ENCODE measurements at places on chromosomes 7 and 10. TPM values are rescaled to one million over a fixed set of nuclear protein-coding genes. Genes with fewer than 3 reads are reported as not detected.

CLRN3 gene
- not detected for total RNA-seq

SLC13A1 gene
- total RNA-seq: not detected

COL17A1 gene
- total RNA-seq: 2.1 TPM

PITRM1 gene
- 84.1 TPM for total RNA-seq

SUGCT gene
- 1.8 TPM for total RNA-seq

RAMP3 gene
- total RNA-seq: not detected

RASA4B gene
- 2.1 TPM for total RNA-seq

WNT8B gene
- total RNA-seq: not detected

NPC1L1 gene
- total RNA-seq: 0.06 TPM

ZNF438 gene
- 1.6 TPM for total RNA-seq

ZCWPW1 gene
- total RNA-seq: 1.3 TPM

SLC26A3 gene
- total RNA-seq: not detected

NUTM2B gene
- total RNA-seq: 0.19 TPM

TMEM178B gene
- 1.1 TPM for total RNA-seq

THSD7A gene
- total RNA-seq: 1.3 TPM

IL15RA gene
- 4.5 TPM for total RNA-seq

ETV1 gene
- total RNA-seq: 3.0 TPM

MOGAT3 gene
- not detected for total RNA-seq

FKBP9 gene
- total RNA-seq: 75.7 TPM

WDR11 gene
- 23.5 TPM for total RNA-seq

SORCS1 gene
- not detected for total RNA-seq

CHPF2 gene
- 52.0 TPM for total RNA-seq

All from A549 treated with RU486 at 1 μM for 4 hours (cell line).